ENCODE measurements at places on chromosomes 4 and X. TPM values are rescaled to one million over a fixed set of nuclear protein-coding genes. Genes with fewer than 3 reads are reported as not detected.

GRCh38 chrX:317424-318067 lies 1.1 kb downstream of the GTPBP6 start:
- no peak for DNase-seq

- no peak for DNase-seq
Measured at GRCh38 chr4:148425327-148426110, 16.7 kb downstream of the NR3C2 start.

GRCh38 chrX:40170830-40171512 lies 73.2 kb upstream of the BCOR start:
- no peak for DNase-seq

DNA sequence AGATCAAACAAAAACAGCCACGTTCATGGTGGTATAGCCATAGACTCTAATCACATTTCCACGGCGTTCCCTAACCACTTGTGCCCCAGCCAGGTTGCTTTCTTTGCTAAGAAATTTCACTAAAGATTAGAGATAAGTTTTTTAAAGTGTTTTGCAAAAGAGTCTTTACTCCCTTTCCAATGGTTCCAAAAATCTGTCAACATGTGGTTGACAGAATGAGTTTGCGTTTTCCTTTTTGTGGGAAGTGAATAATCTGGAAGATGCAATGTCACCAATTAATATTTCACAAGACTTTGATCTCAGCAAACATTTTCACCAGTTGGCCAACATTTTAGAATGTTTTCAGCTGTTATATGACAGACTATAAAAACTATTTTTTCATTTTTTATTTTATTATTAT lies 35.3 kb downstream of the CXCL1 start:
- no peak for DNase-seq

GRCh38 chr4:110002326-110002725 lies 89.6 kb downstream of the EGF start:
- no peak for DNase-seq

Gene TRIML2
- 0.55 TPM for total RNA-seq

Gene STPG2
- 4.8 TPM for total RNA-seq

Gene DNAAF6
- total RNA-seq, result not detected
